ENCODE measurements at places on chromosomes 1 and 21.

DNA sequence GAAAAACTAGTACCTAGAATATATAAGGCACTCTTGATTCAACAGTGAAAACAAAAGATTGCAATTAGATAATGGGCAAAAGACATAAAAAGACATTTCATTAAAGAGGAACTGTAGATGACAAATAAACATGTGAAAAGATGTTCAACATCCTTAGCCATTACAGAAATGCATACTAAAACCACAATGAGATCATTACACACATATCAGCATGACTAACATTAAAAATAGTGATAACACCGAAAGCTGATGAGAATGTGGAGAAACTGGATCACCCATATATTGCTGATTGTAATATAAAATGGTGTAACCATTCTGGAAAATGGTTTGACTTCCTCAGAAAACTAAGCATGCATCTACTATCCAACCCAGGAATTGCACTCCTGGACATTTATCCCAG, 340.3 kb downstream of the SEC16B start:
- DNase-seq = no peak

DNA sequence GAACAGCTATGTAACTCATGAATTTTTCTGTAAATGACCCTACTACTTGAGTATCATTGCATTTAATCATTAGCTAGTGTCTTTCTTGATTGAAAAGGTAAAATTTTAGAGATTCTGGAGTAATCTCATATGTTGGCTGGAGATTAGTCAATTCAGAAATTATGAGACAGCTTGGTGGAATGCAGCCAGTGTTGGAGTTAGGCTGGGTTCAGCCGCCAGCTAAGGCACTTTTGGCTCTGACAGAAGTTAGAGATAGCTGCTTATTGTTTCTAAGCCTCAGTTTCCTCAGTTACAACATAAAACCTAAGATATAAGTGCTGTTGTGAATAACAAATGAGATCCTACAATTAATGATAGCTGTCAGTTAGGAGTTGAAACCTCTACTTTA, 49.4 kb downstream of the TBCE start:
- no peak for DNase-seq

DNA sequence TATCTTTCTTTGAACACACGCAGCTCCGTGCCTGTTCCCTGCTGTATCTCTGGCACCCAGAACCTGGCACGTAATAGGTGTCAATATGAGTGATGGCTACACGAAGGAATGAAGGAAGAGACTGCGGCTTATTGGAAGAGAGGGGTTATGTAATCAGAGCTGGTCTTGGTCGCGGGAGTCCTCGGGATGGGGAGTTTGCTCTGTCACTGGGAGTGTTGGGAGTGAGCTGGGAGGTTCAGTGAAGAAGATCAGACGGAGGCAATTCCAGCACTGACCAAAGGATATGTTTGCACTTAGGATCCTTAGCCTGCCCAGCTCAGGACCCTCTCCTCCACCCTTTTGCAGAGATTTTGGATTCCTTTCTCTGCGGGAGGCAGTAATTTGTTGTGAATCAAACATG, 709.1 kb downstream of the PTPRU start:
- no peak for DNase-seq

- no peak for DNase-seq
These were observed 170.3 kb downstream of the KAZN start for GRCh38 chr1:14768582-14769304.

DNA sequence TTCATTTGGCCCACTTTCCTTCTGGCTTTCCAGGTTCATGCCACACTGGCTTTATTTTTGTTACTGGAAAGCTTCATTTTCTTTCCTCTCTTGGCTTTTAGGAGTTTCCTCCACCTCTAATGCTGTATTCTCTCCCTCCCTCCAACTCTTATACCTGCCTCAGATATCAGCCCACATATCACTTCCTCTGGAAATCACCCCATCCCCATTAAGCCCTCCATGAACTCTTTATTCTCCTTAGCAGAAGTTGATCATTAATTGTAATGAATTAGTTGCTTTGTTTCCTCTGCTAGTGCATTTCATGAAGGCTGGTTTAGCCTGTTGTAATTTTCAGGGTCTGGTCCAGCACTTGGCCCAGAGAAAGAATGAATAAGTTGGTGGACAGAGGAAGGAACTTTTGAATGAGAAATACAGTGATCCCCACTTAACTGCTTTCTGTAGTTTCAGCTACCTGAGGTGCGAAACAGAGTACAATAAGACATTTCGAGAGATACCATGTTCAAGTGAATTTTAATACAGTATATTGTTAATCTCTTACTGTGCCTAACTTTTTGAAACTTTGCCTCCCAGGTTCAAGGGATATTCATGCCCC, 1.7 kb downstream of the SOAT1 start:
- no peak for DNase-seq

DNA sequence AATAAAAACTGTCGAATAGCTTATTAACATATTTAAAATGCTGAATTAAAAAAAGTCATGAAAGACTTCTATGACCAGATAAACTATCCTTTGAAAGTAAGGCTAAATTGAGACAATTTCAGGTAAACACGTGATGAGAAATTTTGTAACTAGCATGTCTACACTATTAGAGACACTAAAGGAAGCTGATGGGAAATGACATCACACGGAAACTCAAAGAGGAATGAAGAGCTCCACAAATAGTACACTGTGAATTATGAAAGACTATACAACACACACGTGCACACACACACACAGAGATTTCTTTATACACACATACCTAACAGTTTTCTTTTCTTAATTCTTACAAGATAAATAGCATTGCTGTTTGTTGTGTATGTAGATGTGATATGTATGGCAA, 70.9 kb upstream of the PLA2G4A start:
- DNase-seq = no peak

DNA sequence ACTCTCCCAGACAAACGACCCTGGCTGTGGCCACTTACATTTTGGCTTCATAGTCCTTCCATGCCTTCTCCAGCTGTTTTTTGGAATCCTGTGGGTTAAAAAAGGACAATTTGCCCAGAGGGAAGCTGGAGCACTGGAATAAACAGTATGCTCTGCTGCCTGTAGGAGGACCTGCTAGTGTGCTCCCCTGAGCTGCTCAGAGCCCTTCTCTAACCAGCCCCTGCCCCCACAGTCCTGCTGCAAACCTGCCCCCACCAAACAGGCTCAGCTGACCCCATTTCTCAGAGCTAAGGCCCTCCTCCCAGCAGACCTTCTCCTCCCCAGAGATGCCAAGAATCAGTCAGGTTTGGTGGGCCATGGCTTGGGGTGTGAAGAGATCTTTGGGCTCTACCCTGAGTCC, 26.9 kb upstream of the TCEA3 start:
- DNase-seq = no peak

GRCh38 chr1:206455289-206455665, 15.0 kb upstream of the IKBKE start:
- DNase-seq = no peak

DNA sequence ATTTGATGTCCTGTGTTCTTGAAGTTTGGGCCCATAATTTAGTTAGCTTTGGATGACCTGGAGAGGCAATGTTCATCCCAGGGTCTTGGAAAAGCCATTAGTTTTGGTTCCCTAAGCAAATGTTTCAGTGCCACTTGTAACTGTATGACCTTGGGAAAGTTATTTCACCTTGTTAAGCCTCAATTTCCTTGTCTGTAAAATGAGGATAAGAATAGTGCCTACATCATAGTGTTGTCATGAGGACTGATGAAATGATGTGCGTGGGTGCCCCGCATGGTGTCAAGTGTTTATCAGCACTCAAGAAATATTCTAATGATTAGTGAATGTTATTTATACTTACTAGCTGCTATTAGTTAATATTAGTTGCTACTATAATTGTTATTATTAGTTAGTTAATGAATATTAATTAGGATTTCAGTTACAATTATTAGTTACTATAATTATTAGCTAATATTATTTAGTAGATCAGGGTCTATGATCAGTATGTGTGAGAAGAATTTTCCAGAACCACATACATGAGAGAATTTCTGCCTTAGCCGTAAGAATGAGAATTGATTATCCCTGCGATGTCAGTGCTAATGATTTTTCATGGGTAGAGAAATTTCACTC, 1.9 kb downstream of the SH3BGR start:
- no peak for DNase-seq

DNA sequence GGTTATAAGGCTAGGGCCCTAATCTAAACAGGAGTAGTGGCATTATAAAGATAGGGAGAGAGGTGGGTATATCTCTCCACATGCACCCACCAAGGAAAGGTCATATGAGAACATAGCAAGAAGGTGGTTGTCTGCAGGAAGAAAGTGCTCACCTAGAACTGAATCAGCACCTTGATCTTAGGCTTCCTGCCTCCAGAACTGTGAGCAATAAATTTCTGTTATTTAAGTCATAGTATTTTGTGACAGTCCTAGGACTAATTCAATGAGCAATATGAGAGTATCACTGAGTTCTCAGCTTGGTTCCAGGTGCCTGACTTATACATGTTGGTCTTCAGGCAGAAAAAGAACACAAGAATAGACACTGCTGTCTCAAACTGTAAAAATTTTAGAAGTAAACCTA, 51.8 kb downstream of the MRPL39 start:
- no peak for DNase-seq

- DNase-seq = no peak
These were observed 442.6 kb upstream of the ADGRL2 start for GRCh38 chr1:81358151-81358550.

- no peak for DNase-seq
These were observed 28.0 kb upstream of the EDARADD start for GRCh38 chr1:236365999-236366570.

GRCh38 chr1:15016526-15016925, 137.0 kb upstream of the TMEM51 start:
- DNase-seq = no peak

- no peak for DNase-seq
These were observed 7.7 kb upstream of the SDC3 start for GRCh38 chr1:30916296-30916695.

- no peak for DNase-seq
These were observed 49.6 kb downstream of the TBX19 start for GRCh38 chr1:168330285-168330684.

GRCh38 chr1:206929524-206929923, 7.8 kb upstream of the FCMR start:
- no peak for DNase-seq

DNA sequence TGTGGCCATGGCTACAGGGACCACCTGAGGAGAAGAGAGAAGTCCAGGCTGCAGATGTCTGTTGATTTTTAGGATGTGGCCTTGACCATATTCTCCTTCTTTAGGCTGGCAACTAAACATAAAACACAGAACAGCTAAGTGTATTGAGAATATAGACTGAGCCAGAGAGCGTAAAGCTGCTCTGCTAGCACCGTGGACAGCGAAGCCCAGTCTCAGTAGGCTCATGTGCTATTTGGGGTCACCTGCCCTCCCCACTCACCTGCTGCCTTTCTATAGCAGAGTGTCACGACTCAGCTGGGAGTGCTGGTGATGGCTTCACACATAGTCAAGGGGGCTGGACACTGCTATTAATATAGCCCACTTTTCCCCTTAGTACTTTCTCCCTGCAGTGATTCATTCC, 278.5 kb downstream of the KCNH1 start:
- no peak for DNase-seq

DNA sequence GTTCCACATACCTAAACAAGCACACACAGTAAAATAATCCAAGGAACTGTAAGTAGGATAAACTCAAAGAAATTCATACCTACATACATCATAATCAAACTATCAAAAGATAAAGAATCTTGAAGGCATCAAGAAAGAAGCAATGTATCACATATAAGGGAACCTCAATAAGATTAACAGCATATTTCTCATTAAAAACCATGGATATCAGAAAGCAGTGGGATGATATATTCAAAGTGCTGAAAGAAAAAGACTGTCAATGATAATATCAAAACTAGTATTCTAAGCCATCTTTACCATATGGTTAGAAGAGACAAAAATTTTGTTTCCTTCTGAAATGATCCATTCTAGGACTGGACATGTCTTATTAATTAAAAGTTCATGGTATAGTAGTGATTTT, 37.1 kb upstream of the ADAM30 start:
- no peak for DNase-seq

DNA sequence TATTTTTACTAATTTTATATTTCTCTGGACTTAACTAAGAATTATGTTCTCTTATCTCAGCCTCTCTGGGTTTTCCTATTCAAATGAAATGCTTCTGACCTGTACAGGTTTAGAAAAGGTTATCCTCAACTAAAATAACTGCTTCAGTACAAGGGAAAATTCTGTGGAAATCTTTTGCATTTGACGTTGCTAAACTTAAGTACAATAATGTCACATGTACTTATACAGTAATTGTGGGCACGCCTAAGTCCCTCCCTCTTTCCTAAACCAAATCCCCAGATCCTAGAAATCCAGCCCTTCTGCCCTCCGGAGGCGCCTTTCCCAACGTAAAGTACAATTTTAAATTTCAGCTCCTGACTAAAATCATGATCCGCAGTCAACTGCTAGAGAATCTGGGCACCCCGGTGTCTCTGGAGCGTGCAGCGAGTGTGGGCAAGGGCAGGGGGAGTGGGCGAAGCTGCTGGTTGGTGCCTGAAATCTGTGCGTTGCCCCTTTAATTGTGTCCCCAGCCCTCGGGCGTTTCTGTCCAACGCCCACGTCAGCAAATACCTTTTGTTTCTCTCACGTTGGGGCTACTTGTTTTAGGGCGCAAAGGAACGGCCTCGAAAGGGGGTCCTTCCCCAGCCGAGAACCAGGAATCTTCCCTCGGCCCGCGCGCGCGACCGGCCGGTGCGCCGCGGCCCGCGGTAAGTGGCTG, at the start of gene ZBTB8A:
ZBTB8A (plus strand) TSS at position 541 of the 697 bp plus-strand sequence. CDS start 53,505 bp downstream, outside the sequence.
- peak; percentile 23 for DNase-seq

DNA sequence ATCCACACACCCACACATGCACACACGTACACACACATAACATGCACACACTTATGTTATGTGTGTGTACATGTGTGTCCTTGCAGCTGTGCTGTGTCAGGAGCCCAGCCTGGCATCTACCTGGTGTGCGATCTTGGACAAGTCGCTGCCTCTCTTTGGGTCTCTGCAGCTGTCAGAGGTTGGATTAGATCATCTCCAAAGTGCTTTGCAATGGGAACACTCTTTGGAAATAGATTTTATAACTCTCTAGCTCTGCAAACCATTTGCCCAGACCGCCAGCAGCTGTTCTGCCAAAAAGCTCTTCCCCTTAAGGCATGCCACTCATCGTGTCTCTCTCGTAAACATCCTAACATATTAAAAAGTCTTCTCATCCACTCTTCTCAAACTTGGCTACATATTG, 4.7 kb downstream of the PKP1 start:
- no peak for DNase-seq

DNA sequence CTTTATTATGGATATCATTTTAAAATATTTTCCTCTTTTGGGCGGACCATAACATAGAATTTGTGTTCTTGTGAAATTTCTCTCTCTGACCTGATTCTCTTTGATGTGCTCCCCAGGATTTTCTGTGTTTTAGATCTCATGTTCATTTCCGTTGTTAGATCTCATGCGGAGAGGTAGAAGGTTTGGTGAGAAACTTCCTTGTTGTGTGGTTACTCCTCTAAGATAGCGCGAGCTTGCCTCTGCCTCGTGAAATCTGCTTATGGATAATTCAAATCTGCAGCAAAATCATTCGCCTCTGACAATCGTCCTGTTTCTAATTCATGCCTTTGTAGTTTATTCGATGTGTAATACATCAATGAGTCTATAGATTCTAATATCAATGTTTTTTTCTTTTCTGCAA, 580.4 kb downstream of the USP25 start:
- DNase-seq = no peak
